Smooth muscle cell of the umbilical artery (primary cell): ENCODE measurements at places on chromosomes 3 and 15. TPM values are rescaled to one million over a fixed set of nuclear protein-coding genes. Genes with fewer than 3 reads are reported as not detected.

CPLX3 gene
- total RNA-seq = not detected in 2 replicates

SH2D7 gene
- not detected in 2 replicates for total RNA-seq

IL1RAP gene
- 22.9 and 44.2 TPM in 2 replicates for total RNA-seq

ABHD17C gene
- 3.0 and 7.7 TPM in 2 replicates for total RNA-seq

ARHGAP31 gene
- 8.6 and 16.0 TPM in 2 replicates for total RNA-seq

SLC28A1 gene
- total RNA-seq = not detected in 2 replicates
